ENCODE measurements at places on chromosomes 11 and 22.

DNA sequence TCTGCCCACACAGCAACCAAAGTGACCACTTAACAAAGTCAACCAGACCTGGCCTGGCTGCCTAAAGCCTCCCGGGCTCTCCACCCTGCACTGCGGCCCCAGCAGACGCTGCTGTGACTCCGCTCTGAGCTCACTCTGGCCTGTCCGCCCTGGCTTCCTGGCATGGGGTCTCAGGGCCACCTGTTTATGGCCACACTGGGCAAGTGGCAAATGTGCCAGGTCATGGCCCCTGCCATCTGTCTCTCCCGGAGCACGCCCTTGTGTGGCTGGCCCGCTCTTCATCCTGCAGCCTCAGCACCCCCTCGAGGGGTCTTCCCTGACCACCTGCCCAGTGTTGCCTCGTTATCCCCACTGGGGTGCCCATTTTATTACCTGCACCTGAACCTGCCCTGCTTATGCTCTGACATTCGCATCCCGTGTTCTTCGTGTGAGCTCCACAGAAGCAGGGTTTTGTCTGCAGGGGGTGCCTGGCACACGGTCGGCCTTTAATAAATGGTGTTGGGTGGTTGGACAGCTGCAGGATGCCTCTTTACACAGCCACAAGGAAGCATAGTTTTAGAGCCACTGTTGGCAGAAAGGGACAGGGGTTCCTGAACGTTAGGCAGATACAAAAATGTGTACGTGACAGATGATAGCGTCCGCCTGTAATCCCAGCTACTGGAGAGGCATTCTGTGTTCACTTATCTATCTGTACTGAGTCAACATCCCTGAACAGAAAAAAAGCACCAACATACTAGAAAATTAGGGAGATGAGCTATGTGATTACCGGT lies 785.6 kb downstream of the TBC1D22A start:
- DNase-seq = no peak

DNA sequence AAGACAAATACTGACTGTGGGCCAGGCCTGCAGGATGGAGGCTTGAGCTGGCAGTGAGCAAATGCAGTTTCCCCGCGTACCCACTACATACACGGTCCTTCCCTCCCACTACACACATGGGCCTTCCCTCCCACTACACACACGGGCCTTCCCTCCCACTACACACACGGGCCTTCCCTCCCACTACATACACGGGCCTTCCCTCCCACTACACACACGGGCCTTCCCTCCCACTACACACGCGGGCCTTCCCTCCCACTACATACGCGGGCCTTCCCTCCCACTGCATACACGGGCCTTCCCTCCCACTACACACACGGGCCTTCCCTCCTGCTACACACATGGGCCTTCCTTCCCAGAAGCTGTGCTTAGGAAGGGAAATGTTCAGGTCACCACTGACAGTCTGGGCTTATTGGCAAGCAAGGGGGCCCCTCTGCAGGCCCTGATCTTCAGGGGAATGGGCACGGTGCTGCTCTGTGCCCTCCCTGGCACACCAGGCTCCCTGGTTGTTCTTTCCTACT lies 10.8 kb downstream of the DNAL4 start:
- no peak for DNase-seq

- DNase-seq = peak; percentile 54
Observed at GRCh38 chr11:75582895-75583717, 21.1 kb downstream of the SERPINH1 start.

GRCh38 chr11:133723056-133723455 lies 122.3 kb downstream of the SPATA19 start:
- no peak for DNase-seq

DNA sequence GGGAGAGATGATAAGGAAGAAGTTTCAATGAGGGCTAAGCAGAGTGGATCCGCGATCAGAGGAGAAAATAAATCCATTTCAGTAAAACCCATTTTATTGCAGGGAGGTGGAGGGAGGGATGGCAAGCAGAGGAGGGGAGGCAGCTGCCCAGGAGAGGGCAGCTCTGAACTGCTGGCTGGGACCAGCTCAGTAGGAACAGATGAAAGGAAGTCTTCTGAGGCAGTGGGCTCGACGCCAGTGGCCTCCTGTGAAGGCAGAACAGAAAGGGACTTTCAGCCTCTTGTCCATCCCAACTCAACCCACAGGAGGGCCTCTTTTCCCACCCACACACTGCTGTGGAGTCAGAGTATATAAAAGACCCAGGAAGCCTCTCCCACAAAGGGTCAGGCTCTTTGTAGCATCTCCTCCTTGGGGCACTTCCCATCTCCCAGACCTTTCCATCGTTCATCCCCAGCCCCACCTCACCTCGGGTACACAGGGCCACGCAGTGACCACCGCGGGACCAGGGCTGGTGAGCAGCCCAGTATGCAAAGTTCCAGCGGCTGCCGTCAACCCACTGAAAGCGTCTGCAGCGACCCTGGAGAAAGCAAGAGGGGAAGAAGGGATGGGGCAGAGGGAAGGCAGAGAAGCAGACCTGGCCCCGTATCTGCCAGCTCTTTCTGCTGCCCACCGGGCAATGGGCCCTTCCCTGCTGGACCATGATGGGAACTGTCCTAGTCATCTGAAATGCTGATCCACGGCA lies 3.0 kb downstream of the PRG2 start:
- no peak for DNase-seq

DNA sequence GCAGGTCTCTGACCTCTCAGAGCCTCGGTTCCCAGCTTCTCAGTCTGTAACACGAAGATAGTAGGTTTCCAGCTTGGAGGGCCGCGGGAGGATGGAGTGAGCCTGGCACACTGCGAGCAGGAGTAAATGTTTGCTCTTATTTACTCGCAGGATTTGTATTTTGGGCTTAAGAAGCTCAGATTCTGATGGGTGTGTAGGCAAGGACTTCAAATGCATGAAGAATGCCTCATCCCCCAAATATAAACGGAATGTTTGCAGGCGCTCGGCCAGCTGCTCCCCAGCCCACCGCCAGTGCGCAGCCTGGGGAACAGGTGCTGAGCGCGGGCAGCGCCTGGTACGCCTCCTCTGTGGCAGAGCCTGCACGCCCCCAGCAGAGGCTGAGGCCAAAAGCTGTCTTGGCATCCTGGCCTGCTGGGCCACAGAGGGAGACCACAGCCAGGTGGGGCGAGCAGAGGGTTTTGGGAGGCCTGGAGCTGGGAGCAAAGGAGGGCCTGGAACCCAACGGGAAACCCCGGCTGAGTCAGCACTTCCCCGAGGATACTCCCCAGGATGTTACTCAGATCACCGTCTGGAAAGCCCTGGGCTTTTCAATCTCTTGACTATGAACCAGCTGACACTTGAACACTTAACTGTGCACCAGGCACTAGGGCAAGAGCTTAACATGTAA lies 9.4 kb downstream of the EHD1 start:
- DNase-seq = no peak

All from anterior cingulate cortex (tissue), 58 donors.